GM23338 (cell line): ENCODE measurements at places on chromosomes 2 and 18. TPM values are rescaled to one million over a fixed set of nuclear protein-coding genes. Genes with fewer than 3 reads are reported as not detected.

Gene RMND5A
- 79.8 and 87.9 TPM in 2 replicates for total RNA-seq

DNA sequence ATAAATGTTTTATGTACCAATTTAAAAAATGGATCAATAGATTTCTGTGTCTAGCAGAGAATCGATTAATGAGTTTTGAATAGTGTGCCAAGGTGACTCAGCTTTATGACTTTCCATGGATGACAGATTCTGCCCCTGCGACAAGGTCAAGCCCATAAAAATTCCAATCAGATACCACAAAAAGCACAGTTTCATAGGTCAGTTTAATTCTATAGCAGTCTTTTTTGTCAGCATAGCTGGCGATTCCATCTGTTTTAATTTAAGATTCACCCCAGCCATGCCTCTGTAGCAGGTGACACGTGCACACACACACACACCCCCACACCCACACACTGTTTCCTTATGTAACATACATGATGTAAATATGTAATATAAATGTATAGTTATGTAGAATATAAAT, 28.9 kb downstream of the RAB31 start:
- peaks cover 7% of the 10 kb centered on the region for H3K4me1 ChIP-seq
- no peaks in the 10 kb centered on the region for H3K36me3 ChIP-seq
- no peak overlapping the region for H3K27ac ChIP-seq
- H3K4me3 ChIP-seq = no peak overlapping the region
- DNase-seq = no peak

DNA sequence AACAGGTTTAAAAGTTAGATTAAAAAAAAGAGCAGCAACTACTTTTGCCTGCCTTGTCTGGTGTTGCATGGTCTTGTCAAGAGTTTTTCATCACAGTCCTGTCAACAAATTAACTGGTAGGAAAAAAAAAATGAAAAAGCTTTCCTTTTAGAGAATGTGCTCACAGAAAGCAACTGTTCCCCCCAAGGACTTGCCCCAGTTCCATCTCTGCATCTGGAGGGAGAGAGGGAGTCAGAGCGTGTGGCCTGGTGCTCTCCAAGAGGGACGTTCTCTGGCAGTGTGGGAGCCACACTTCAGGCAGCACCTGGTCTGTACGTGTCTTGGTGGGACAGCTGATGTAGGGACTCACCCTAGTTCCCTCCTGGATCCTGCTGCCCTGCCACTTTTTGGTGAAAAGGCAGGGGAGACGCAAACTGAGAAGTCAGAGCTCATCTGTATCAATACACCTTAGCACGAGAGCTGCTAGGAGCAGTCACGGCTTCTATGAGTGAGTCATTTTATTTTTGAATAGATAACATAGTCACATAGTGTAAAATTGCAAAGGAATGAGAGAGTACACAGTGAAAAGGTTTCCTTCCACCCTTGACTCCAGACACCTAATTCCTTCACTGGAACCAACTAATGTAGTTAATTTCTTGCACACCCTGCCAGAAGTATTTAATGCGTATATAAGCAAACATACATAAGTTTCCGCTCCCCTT, 172.5 kb upstream of the MGAT5 start:
- peaks cover 5% of the 10 kb centered on the region for H3K4me1 ChIP-seq
- no peak overlapping the region for H3K4me3 ChIP-seq
- no peak overlapping the region for H3K27ac ChIP-seq
- no peaks in the 10 kb centered on the region for H3K27me3 ChIP-seq
- H3K36me3 ChIP-seq = no peaks in the 10 kb centered on the region

GRCh38 chr2:42092084-42092996, 44.5 kb downstream of the PKDCC start:
- H3K27me3 ChIP-seq = peaks cover 6% of the 10 kb centered on the region
- H3K36me3 ChIP-seq = no peaks in the 10 kb centered on the region
- H3K4me3 ChIP-seq = 0 out of 2 replicates have a peak overlapping the region, but pooled peaks have one; percentile 21
- peak; percentile 65 for DNase-seq
- no peak overlapping the region for H3K27ac ChIP-seq

- H3K4me3 ChIP-seq = no peak overlapping the region
- no peaks in the 10 kb centered on the region for H3K27me3 ChIP-seq
- no peaks in the 10 kb centered on the region for H3K4me1 ChIP-seq
- H3K27ac ChIP-seq = no peak overlapping the region
- no peak for DNase-seq
- H3K36me3 ChIP-seq = no peaks in the 10 kb centered on the region
Observed at GRCh38 chr2:240501531-240501991, 56.2 kb downstream of the ANKMY1 start.

- no peaks in the 10 kb centered on the region for H3K36me3 ChIP-seq
- no peak overlapping the region for H3K27ac ChIP-seq
- no peaks in the 10 kb centered on the region for H3K27me3 ChIP-seq
- H3K4me1 ChIP-seq = no peaks in the 10 kb centered on the region
- H3K4me3 ChIP-seq = no peak overlapping the region
Observed at GRCh38 chr18:51867767-51868166, 472.2 kb upstream of the DCC start.
